CD8-positive, alpha-beta T cell (primary cell): ENCODE measurements at places on chromosomes 2 and 18.

- DNase-seq, result peak; percentile 34
Measured at GRCh38 chr2:33208400-33208799, 261.6 kb downstream of the LTBP1 start.

DNA sequence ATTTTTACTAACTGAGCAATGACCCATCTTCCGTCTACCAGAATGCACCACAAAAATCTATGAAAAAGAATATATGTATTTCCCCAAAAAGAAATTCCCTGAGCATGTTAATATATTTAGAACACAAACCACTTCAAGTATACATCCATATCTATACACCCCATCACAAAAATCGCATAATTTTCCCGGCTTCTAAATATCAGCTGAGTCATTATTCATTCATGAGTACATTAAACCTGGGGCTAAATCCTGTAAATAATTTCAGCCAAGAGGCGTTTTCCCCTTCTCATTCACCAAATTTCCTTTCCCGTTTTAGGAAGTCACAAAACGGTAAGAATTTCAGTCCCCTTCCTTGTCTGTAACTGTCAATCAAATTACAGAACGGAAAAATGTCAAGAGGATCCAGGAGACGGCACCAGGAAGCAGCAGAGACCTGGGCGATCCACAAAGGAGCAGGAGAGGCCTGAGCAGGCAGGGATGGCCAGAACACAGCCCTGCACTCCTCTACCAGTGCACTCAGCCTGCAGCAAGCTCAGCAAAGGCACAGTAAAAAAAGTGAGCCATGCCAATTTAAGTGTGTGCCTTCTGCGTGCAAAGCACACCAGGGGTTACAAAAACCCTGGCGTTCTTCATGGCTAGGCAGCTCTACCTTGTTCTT is 300.7 kb downstream of the TCF4 start:
- no peak for DNase-seq

- DNase-seq, result no peak
Measured at GRCh38 chr2:102366406-102367112, 11.0 kb downstream of the IL18R1 start.

DNA sequence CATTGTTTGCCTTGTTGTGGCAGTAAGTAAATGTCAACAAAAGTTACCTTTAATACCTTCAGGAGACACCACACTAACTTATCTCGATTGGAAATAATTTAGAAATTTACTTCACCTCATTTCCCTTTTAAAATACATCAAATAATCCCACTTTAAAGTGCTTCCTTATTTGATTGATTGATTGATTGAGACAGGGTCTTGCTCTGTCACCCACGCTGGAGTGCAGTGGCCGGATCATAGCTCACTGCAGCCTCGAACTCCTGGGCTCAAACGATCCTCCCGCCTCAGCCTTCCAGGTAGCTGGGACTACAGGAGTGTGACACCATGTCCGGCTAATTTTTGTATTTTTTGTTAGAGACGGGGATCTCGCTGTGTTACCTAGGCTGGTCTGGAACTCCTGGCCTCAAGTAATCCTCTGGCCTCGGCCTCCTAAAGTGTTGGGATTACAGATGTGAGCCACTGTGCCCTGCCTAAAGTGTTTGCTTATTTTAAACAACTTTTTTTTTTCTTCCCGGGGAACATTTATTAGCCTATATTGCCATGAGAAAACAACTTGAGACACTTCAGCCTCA is 12.0 kb upstream of the PAX3 start:
- DNase-seq, result no peak

DNA sequence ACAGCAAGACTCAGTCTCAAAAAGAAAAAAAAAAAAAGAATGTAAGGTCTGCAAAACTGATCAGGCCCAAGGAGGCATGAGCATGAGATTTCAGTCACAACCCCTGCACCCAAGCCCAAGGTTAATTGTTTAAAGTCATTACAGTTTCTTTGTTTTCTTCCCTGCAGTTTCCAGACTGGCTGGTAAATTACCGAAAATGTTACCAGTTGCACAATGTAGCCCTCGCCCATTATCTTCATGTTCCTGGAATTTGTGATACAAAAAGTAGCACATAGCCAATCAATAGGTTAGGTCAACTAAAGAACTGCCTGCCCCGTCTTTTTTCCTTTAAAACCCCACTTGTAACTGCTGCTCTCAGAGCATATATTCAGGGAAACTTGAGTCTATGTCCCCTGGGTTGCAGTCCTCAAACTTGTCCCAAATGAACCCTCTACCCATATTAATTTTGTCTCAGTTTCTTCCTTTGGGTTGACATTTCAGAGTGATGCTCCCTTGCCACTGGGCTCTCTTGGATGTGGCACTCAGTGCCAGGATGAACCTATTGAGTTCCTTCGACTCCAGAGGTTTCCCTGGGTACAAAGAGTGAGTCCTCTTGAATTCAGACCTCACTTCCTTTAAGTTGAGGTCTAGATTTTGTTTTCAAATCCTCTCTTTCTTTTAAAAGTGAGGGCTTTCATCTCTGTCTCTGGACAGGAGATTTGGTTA is 216.2 kb upstream of the HS6ST1 start:
- DNase-seq, result no peak

DNA sequence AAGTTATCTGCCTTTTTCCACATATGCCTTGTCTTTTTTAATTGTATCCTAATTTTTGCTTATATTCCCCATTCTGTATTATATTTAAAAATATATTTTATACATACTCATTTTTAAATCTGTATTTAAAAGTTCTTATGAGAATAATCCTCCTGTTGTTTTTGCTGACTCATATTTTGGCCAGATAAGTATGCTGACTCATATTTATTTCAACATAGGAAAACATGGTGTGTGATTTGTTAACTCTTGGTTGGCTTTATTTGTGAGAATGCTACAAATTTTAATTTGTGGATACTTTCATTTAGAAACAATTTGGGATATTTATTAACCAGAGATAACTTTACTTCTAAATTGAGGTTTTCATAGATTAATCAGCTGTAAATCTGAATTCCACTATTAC is 587.7 kb downstream of the CPS1 start:
- no peak for DNase-seq

DNA sequence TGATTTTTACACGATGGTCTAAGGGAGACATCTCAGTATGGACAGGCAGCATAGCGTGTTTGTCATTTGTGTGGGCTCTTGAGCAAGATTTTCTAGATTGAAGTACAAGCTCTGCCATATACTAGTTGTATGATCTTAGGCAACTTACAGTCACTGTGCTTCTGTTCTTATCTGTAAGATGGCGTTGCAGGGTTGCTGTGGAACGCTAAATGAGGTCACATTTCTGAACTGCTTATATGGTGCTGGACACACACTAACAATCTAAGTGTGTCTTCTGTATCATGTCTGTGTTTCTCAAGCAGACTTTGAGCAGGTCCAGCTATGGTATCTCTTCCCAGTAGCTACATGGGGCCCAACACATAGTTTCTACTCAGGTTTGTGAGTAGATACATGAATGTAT is 29.2 kb downstream of the PARD3B start:
- no peak for DNase-seq

GRCh38 chr2:181949047-181949446 is 36.6 kb upstream of the PPP1R1C start:
- no peak for DNase-seq

- no peak for DNase-seq
Measured at GRCh38 chr2:112881217-112881985, 29.6 kb upstream of the IL37 start.

DNA sequence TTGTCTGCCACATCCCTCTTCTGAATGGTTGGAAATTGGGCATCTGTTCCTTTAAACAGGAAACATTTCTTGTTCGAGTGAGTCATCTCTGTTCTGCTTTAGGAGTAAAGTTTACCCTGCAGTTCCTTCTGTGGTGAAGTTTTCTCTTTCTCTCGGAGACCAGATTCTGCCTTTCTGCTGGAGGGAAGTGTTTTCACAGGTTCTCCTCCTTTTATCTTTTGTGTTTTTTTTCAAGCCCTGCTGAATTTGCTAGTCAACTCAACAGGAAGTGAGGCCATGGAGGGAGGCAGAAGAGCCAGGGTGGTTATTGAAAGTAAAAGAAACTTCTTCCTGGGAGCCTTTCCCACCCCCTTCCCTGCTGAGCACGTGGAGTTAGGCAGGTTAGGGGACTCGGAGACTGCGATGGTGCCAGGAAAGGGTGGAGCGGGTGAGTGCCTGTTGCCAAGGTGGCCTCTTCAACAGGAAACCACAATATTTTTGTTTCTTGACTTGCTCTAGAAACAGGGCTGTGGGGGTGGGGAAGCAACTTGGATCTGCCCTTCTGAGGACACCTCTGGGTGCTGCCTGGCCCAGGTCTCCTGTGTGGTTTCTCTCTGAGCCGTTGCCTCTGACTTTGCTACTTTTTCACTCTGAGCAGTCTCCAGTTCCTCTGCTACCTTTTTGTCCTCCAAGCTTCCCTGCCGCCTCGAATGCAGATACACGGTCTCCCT is 2.2 kb upstream of the CASP8 start:
- DNase-seq, result peak; percentile 97

GRCh38 chr2:140416577-140416976 is 1636.4 kb upstream of the NXPH2 start:
- no peak for DNase-seq

- DNase-seq, result no peak
Measured at GRCh38 chr2:176582990-176583481, 313.8 kb downstream of the MTX2 start.

DNA sequence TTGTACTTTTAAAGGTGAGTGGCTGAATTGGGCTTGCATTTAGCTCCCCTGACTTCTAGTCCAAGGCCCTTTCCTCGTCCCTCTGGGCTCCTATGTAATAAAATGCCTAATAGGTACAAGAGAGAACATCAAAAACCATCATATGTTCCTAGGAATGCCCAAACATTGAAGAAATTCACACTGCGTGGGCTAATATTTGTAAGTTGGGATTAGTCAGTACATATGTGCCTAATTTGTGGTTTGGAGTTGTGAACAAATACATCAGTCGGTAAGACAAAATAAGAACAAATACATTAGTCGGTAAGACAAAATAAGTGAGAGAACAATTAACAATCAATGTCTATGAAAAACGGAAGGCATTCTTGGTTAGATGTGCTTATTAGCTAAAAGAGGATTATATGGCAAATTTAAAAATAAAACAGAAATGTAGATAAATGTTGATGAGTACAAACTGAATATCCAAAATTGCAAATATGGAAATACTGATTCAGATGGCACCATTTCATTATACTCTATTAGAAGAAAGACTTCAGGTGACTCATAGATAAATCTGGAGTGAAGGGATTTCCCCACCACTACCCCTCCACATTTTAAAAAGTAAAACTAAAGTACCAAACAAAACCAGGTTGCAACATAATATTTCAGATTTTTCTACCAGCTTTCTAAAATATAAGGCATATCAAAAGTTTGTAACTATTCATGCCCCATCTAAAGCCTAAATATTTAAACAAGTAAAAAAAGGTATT is 325.4 kb downstream of the ZEB2 start:
- DNase-seq, result no peak

- no peak for DNase-seq
Measured at GRCh38 chr2:150292807-150293206, 194.7 kb downstream of the RND3 start.
